HFF-Myc (cell line): ENCODE measurements at places on chromosomes 4 and X.

DNA sequence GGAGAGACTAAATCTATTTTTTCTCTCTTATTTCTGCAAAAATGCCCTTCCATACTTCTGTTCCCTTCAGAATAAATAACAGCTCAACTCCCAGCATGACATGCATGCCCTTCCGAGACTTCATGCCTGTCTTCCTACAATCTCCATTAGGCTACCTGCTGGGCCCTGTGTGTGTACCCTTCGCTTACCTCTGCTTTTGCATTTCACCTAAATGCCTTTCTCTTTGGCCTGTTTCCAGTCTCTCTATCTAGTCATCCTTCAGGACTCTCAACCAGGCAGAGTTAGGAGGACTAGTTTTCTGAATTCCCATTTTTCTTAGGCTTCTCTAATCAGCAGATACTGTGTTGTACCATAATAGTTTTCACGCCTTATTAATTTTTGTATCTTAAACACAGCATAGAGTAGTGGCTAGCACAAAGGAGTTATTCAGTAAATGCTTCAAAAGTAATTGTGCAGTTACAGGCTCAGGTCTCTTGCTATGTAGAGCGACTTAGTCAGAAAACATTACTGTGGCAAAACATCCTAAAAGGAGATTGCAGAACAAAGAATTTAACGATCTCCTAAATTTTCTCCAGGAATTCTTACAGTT lies 20.5 kb downstream of the SEPTIN11 start:
- no peak for DNase-seq

DNA sequence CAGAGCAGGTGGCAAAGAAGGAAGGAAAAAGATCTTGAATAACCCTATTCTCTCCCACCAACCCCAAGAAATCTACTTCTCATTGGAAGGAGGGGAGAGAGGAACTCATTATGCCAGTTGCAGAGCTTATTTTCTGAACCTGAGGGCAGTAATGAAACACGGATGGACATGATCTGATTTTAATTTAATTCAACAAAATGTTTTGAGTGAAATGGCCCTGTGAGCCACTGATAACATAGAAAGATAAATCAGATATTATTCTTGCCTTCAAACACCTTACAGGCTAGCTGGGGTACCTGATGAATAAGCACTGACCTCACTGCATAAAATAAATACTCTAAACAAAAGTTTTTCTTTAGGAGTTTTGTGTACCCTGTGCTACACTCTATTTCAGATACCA lies 30.3 kb downstream of the DAPP1 start:
- no peak for DNase-seq

DNA sequence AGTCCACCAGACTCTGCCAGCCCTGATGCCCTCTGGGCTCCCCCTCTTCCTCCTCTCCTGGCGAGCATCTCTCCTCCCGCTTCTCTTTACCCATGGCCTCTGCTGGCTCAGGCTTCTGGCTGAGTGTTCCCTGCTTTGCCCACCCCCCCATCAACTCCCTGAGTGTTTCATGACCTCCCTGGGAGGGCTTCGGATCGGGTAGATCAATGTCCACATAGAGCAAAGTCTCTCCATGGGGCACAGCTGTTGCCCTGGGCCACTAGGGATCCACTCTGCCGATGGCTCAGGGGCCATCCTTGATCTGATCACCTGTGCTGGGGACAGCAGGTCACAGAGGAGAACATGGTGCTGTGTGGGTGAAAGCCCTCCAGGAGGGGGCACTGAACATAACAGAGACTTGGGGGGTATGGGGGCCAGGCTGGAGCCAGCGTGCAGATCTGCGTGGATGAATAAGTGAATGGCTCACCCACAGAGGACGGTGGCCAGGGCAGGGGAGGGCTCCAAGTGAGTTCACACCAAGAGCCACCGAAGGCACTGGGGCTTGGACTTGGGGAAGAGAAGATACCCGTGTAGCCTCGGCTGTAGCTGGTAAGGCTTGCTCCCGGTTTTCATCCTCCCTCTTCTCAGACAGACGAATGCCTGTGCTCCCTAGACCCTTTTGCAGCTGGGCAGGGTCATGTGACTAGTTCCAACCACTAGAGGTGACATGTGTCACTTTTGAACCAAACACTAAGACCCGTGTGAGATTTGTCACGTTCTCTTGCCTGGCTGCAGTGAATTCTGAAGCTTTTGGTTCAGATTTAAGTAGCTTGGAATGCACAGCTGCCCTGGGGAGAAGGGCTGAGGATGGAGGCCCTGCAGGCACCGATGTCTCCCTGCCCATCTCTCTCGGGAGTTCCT lies 23.2 kb upstream of the AFAP1 start:
- DNase-seq = no peak

DNA sequence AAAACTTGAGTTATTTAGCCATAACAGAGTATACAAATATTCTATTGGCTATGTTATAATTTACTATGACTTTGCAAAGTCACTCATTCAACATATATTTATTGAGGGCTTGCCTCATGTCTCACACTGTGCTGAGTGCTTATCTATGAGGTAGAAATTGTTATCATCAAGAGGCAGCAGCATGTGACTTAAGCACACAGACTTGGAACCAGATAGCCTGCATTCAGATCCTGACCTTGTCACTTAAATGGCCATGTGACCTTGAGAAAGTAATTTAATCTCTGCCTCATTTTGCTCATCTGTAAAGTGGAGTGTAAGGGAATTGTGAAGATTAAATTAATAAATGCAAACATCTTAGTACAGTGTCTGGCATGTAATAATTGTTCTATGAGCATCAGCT lies 10.1 kb upstream of the EXOSC9 start:
- no peak for DNase-seq

- no peak for DNase-seq
These were observed 74.9 kb downstream of the KDR start for GRCh38 chr4:55050418-55050950.
